LNCaP clone FGC (cell line): ENCODE measurements at places on chromosomes 5 and 9.

- DNase-seq = no peak
Observed at GRCh38 chr5:56011835-56012234, 17.1 kb upstream of the IL6ST start.

- DNase-seq = no peak
Observed at GRCh38 chr9:127825319-127826051, 22.8 kb downstream of the FPGS start.

GRCh38 chr5:585962-586628, 26.0 kb upstream of the CEP72 start:
- no peak for DNase-seq

- no peak for DNase-seq
Observed at GRCh38 chr5:1064383-1065142, 47.3 kb downstream of the SLC12A7 start.

DNA sequence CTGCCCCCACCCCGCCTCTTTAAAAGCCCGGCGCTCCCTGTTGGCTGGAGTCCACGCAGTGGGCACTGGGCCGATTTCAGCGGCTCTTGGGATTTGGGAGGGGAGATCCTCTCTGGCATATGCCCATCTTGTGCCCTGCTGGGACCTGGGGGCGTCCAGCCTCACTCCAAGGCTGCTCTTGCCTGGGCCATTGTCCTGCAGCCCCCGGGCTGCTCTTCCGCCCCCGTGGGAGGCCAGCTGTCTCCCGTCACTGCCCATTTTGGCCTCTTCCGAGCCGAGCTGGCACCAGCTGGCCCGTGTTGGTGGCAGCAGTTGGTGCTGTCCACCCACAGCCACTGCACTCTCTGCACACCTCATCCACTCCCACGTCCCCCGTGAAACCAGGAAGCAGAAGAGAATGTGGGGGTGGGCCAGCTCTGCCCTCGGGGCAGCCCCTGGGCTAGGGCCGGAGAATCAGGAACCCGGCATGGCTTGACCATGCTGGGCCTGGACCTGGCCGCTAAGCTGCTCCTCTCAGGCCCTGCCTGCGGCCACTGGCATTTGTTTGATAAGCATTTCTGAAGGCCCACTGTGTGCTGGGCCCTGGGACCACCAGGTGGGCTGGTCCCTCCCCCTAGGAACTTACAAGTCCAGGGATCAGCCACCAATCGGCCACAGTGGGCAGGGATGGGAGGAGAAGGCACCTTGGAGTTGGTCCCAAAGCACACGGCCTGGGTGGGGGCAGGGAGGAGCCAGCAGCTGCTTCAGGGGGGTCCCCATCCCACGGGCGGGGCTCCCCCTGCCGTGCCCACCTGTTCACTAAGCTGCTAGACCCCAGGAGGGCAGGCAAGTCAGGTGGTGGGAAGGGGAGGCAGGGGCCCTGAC, 2.2 kb downstream of the C8G start:
- no peak for DNase-seq

DNA sequence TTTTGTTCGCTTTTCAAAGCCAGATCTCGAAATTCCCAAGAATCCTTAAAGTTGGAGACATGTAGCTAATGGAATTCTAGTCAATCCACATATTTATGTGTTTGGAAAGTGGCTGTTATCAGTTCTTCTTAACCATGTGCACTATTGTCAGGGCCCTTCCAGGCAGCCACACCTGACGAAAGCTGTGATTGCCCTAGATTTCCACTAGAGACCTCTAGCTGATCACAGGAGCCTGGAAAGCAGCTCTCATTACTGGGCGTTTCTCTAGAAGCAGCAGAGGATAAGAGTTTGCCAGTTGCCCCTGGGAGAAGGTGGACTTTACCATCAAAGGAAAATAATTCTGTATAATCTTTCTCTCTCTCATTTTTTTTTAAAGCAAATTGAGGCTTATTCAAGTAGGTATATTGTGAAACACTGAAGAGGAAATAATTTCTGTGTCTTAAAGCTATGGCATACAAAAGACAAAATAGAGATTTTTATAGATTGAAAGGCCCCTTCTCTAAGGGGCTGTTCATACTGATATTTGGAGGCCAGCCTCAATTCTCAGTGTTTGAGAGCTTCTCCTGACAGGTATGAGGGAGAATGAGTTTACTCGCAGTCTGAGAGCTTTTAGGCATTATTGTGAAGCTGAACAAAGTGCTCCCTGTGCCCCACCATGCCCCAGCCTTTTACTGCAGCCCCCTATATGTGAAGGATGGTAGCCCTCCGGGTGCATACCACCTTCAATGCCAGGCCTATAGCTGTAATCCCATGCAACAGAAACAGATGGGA, 405.4 kb upstream of the ACTBL2 start:
- DNase-seq = peak; percentile 66

DNA sequence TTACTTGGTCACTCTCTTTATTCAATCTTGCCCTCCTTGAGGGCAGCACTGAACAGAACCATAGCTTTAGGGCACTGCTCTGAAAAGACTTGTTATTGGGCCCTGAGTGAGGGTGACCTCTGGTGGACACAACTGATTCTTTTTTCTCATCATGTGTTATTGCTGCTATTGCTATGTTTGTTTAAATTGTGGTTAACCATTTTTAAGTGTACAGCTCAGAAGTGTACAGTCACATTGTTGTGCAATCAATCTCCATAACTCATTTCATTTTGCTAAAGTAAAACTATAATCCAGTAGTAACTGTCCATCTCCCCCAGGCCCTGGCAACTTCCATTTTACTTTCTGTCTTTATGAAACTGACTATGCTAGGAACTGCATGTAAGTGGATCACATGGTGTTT, 351.1 kb upstream of the RIOK2 start:
- DNase-seq = peak; percentile 62

- no peak for DNase-seq
Observed at GRCh38 chr9:35416098-35416427, 73.8 kb upstream of the RUSC2 start.

DNA sequence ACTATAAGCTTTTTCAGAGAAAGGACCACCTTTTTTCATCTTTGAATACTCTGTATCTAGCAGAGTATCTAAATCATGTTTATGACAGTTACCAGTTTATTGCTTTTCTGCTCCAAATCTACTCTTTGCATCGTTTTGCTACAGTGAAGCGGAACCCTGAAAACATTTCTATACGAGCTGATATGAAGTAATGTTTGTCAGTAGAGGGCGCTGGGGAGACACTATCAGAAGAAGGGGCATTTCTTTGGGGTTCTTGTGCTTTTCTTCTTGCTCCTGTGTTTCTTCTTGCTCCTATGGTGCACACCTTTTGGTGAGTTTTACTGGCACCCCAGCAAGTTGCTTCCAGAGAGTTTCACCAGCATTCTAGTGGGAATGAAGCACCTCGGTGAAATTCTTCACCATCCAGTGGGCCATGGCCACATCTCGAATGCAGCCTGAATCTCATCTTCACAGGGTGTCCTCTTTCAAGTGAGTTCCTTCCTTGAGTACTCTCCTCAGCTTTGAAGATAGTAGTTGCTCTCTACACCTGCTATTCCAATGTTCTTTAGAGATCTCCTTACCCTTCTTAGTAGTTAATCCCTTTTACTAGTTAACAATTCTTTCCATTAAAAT, 98.4 kb downstream of the FGF1 start:
- no peak for DNase-seq

DNA sequence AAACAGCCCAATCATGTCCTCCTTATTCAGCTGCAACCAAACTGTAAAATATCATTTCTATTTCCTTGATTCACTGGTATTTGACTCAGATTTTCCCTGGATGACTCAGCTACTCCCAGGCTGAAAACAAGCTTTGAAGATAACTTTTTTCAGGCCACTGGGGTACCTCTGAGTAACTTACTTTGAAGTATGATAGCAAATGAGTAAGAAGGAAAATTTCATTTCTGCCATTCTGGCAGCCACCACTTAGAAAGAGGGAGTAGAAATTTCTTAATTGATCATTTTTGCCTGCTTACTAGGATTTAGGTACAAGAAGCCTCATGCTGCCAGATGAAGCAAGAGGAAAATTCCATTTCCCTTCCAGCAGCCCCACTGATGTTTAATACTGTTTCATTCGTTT, 247.4 kb downstream of the PRELID2 start:
- DNase-seq = no peak

DNA sequence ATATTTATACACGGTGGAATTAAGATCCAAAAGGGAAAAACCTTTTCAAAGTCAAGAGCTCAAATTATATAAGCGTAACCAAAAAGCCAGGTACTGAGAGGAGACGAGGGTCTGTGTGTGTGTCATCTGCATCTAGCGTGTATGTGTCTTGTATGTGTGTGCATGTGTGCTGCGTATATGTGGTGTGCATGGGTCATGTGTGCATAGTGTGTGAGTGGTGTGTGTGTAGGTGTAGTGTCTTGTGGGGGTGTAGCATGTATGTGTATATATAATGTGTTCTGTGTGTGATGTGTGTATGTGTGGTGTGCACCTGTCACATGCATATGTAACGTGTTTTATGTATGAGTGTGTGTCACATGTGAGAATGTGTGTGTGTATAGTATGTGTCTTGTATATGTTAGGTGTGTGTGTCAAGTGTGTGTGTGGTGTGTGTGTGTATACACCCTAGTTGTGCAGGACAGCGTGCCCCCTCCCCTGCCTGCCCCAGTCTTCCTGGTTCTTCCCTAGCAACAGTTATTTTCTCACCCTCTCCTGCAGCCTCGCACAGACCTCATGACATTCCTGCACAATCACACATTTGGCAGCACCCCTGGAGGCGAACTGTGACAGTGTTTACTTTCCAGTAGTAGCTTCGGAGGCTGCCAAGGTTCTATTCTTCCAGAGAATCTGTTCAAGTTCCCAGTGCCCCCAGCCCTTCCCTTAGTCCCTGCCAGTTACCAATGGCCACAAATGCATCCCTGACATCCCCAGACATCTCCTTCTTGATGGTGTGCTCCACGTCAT, 27.1 kb upstream of the TNIP1 start:
- peak; percentile 71 for DNase-seq

- DNase-seq = no peak
Observed at GRCh38 chr9:87039809-87040392, 92.6 kb upstream of the GAS1 start.

DNA sequence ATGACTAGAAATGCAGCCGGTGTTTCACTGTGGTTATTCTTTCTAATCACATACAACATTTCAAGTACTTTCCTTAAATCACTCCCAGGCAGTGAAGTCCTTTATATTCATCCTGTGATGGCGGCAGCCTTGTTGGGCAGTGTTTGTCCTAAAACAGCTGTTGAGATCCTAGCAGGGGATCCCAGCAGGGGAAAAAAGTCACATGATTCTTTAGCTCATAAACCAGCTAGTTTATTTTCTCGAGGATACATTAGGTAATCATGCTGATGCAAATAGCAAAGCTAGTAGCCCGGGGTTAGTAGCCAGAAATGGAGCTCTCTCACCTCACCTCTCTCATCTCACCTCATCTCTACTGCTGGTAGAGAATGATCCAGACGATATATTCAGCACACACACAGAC, 70.5 kb downstream of the FOXD1 start:
- no peak for DNase-seq

DNA sequence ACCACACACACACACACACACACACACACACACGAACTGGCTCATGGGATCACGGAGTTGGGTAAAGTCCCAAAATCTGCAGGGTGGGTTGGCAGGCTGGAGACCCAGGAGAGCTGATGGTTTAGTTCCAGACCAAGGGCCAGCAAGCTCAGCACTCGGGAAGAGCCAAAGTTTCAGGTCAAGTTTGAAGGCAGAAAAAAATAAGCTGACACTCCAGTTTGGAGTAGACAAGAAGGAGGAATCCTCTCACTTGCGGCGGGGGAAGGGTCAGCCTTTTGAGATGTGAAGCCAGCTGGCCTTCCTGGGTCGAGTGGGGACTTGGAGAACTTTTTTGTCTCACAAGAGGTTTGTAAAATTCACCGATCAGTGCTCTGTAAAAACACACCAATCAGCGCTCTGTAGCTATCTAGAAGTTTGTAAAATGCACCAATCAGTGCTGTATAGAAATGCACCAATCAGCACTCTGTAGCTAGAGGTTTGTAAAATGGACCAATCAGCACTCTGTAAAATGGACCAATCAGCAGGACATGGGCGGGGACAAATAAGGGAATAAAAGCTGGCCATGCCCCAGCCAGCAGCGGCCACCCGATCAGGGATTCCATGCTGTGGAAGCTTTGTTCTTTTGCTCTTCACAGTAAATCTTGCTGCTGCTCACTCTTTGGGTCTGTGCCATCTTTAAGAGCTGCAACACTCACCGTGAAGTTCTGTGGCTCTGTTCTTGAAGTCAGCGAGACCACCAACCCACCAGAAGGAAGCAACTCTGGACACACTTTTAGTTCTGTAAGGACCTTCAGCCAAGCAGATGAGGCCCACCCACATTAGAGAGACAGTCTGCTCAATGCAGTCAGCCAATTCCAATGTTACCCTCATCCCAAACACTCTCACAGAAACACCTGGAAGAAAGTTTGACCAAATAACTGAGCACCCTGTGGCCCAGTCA, 37.8 kb upstream of the UNC5A start:
- DNase-seq = no peak

DNA sequence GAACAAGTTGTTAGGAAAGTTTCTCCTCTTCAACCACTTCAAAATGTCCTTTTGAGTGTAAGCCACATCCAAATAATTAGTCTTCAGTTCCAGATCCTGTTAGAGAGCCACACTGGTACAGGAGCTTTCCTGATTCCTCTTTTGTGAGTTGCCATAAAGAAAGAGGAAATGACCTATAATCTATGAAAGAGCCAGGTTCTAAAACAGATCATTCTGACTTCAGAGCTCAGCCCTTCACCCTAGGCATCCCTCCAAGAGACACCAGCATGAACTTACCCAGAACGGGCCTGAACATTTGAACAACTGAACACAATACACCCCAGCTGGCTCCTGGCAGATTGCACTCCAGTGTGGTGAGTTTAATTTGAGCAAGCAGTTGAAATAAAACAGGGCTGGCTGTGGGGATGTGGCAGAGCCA, 25.7 kb downstream of the SLC1A1 start:
- no peak for DNase-seq

DNA sequence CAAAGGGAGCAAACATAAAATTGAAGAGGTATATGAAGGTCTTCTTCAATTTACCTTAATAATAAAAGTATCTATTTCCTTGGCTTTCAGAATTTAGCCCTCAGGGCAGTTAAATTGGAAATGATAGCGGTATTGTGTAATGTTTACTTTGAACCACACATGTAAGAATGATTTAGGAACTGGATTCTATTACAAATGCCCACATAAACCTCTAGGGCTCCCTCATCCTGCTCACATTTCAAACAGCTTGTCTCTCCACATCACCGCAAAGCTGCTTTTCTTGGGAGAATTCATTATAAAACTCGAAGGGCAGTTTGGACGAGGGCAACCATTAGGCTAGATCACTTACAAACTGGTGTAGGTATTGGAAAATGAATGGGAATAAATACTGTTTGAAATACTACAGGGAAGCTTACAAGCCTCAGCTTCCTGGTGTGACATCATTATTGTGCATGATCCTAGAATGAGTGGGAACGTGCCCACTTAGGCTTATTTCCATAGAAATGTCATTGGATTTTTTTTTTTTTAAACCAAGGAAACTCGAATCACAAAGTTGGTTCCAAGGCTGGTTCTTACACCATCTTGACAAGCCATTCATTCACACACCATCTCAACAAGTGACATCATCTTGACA, 47.3 kb downstream of the MTRR start:
- no peak for DNase-seq

- DNase-seq = no peak
Observed at GRCh38 chr9:10706788-10707187, 94.0 kb upstream of the PTPRD start.

GRCh38 chr5:11494340-11494739, 409.9 kb downstream of the CTNND2 start:
- no peak for DNase-seq

GRCh38 chr9:17137566-17137965, 2.7 kb downstream of the CNTLN start:
- no peak for DNase-seq

- no peak for DNase-seq
Observed at GRCh38 chr5:132901036-132901435, 27.6 kb downstream of the LEAP2 start.

- DNase-seq = no peak
Observed at GRCh38 chr5:107864793-107865192, 194.1 kb upstream of the EFNA5 start.
